ENCODE measurements at places on chromosomes 4 and X. TPM values are rescaled to one million over a fixed set of nuclear protein-coding genes. Genes with fewer than 3 reads are reported as not detected.
A peak's percentile ranks its signal among the peaks of the same experiment; 100 is the strongest.

DNA sequence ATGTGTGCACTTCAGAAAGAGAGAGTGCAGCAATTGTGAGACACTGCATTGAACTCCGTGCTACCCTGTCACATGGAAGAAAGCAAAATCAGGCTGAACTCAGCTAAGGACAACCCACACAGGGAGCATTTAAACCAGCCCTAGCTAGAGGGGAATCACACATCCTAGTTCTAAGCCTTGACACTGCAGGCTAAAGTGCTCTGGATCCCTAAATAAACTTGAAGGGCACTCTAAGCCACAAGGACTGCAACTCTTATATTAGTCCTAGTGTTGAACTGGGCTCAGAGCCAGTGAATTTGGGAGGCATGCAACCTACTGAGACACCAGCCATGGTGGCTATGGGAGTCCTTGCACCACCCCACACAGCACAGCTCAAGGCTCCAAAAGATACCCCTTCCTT is 311.9 kb downstream of the OPHN1 start:
- DNase-seq: no peak

GRCh38 chr4:147590249-147590920 is 26.8 kb upstream of the TMEM184C start:
- peak; percentile 45 for DNase-seq

- DNase-seq: no peak
Observed at GRCh38 chr4:24675721-24676389, 91.5 kb upstream of the DHX15 start.

GRCh38 chr4:4338210-4339001 is 48.4 kb downstream of the ZBTB49 start:
- no peak for DNase-seq

- no peak for DNase-seq
Observed at GRCh38 chrX:136659174-136659573, 11.2 kb downstream of the CD40LG start.

DNA sequence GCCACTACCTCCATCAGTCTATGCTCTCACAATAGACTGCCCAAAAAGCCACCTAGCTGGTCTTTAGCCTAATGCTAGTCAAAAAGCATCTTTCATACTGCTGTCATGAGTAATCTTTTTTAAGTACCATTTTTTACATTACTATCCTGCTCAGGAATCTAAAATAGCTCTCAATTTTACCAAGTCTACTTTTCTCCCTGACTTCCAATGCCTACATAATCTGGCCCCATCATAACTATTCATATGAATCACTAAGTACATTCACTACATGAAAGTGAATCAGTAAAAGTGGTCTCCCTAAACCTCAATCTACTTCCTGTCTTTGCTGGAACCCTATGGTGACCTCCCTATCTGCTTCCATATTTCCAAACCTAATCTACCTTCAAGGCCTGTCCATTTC is 105.9 kb downstream of the THOC2 start:
- peak; percentile 63 for DNase-seq

DNA sequence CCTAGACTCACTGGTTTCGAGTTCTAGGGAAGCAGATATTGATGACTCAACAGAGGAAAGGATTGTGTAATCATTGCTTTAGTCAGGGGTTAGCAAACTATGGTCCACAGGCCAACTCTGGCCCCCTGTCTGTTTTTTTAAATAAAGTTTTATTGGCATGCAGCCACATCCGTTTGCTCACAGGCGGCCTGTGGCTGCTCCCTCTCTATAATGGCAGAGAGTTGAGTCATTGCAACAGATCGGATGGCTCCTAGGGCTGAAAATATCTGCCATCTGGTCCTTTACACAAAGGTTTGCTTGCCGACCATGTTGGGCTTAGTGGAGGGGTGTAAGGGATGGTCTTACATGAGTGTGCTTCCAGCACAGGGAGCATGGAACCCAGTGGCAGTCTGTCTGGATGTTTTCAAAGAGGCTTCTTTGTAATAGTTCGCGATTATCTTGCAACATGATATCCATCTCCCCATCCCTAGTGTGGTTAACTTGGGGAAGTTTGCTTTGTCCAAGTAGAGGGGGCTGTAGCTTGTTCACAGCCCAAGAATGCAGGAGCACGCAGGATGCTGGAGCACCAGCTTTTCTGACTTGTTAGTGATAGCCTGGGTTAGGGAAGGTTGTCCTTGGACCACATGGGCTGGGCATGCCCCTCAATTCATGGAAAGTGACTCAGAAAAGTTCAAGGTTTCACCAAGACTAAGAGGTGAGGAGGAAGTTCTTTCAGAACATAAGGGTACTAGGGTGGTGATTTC is 59.3 kb upstream of the CLDN34 start:
- peak; percentile 70 for DNase-seq

DNA sequence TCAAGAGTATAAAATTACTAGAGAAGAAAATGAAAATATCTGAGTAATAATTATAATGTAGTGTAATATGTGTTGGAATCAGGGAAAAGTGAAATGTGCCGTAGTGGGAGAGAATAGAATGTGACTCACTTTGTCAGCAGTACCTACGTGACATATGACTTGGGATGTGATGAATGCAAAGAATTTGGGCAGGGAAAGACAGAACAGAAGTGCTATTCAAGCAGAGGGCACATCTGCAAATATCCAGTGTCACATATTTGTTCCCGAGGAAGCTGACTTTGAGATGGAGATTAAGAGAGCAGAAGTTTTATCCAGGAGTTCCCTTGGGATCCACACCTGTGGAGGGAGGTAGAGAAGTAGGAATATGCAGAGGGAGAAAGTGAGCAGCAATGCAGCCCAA is 69.3 kb upstream of the HS3ST1 start:
- DNase-seq: no peak

- DNase-seq: no peak
Observed at GRCh38 chr4:89301003-89301402, 6.6 kb downstream of the GPRIN3 start.

DNA sequence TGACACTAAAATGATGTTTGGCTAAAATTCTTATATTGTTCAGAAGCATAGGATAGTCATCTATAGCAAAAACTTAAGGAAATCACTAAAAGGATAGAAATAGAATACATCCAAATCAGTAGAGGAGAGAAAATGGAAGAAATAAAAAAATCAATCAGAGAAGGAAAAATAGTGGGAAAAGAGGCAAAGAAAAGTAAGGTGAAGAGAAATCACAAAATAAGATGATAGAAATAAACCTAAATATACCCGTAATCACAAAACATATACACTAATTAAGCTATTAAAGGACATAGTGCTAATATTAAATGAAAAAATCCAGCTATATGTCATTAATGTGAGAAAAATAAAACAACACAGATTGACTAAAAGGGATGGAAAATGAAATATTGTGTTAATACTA is 6.3 kb downstream of the PGRMC2 start:
- no peak for DNase-seq

- no peak for DNase-seq
Observed at GRCh38 chr4:55509266-55509665, 37.4 kb downstream of the CLOCK start.

DNA sequence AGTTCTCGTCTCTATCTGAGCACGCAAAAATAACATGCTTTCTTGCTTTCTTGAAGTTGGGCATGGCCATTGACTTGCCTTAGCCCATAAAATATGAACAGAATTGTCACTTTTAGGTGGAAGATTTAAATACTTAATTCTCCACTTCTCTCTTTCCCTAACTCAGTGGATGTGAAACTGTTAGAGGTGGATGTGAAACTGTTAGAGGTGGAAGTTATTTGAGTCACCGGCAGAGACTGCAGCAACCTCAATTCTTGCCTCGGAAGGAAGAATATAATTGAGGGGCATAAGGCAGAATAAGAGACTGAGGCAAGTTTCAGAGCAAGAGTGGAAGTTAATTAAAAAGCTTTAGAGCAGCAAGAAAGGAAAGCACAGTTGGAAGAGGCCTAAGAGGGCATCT is 2.8 kb upstream of the PARM1 start:
- DNase-seq: no peak

GRCh38 chrX:139932073-139932900 is 566 bp downstream of the ATP11C start:
- DNase-seq: peak; percentile 6

DNA sequence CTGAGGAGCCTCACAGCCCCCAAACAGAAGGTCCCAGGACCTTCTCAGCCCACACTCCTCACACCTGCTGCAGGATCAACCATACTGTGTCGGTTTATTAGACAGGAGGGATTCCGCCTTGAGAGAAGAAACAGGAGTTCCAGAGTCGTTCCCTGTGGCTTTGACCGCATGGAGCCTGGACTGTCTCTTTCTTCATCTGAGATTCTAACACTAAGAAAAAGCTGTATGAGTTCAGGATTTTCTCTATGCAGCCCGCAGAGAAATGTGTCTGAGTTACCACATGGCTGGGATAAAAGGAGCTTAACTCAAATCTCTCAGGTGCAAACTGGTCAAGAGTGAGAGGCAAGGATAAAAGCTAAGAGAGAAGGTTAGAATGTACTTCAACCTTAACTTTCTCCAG is 126.7 kb downstream of the AFAP1 start:
- no peak for DNase-seq

- no peak for DNase-seq
Observed at GRCh38 chrX:112812741-112813140, 27.9 kb downstream of the AMOT start.

DNA sequence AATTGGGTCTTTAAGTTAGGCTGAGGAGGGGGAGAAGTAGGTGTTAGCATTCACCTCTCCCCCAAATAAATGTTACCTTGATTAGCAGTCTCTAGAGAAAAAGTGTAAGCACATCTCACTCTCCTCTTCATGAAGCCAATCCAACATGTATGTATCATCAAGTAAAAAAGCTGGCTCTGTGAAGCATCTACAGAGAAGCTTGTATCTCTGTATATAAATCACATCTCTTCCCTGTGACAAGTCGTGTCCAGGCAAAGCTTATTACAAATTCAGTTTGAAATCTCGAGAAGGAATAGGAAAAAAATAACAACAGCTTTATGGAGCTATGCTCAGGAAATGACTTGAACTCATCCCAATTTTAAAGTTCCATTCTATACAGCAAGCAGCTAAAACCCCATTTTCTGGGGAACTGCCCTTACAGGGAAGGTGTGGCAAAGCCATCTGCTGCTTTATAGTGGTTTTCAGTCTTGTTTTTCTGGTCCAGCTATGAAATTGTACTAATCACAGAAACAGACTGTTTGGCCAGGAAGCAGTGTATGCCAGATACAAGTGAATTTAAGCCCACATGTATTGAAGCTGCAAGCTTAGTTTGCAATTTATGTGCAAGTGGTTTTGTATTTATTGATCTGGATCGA is 313.3 kb upstream of the NOCT start:
- DNase-seq: no peak

- DNase-seq: no peak
Observed at GRCh38 chr4:130214268-130214667, 1118.3 kb downstream of the C4orf33 start.

DNA sequence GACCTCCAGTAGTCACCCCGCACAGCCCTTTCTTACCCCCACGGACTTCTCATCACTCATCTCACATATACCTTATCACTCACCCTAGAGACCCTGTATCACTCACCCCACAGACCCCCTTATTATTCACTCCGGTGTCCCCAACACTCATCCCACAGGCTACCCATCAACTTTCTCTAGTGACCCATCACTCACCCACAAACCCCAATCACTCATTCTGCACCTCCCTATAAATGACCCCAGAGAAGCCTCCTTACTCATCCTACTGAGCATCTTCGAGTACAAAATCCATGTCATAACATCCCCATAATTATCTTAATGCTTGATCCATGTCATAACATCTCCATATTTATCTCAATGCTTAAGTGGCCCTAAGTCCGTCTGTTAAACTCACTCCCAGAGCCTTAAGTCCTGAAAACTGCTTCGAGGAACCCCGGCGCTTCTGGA is 934 bp downstream of the ZNF41 start:
- no peak for DNase-seq

GRCh38 chrX:150405576-150405975 is 42.5 kb downstream of the MAMLD1 start:
- DNase-seq: no peak

Gene PCSK1N
- total RNA-seq: not detected

Gene TMEM35A
- total RNA-seq: 3.8 TPM

Gene SMARCAD1
- total RNA-seq: 23.9 TPM

Gene CYTL1
- not detected for total RNA-seq

Gene CD99
- 539 TPM for total RNA-seq

Gene SH3BP2
- total RNA-seq: 17.6 TPM

Gene SPANXN1
- total RNA-seq: not detected
